ENCODE measurements at places on chromosomes 5 and 9. TPM values are rescaled to one million over a fixed set of nuclear protein-coding genes. Genes with fewer than 3 reads are reported as not detected.

DNA sequence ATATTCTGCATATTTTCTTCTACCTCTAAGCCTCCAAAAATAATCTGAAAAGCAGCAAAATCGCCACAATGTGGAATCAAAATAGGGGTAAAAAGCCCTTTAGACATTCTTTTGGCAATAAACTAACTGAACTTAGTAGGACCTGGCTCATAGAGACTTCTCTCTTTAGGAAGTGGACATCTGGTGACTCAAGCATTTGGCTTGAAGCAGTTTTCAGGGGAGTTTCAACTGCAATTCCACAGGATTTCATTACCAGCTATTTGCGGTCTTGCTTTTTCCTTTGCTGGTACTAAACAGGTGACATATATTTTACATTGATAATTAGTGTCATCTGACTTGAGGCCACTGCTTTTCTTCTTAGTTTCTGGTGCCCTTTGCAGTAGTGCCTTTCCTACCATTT is 173.2 kb upstream of the FBN2 start:
- peaks cover 2% of the 10 kb centered on the region for H3K27me3 ChIP-seq
- no peaks in the 10 kb centered on the region for H3K36me3 ChIP-seq
- no peak for DNase-seq
- no peak overlapping the region for H3K27ac ChIP-seq
- H3K4me3 ChIP-seq, result no peak overlapping the region

DNA sequence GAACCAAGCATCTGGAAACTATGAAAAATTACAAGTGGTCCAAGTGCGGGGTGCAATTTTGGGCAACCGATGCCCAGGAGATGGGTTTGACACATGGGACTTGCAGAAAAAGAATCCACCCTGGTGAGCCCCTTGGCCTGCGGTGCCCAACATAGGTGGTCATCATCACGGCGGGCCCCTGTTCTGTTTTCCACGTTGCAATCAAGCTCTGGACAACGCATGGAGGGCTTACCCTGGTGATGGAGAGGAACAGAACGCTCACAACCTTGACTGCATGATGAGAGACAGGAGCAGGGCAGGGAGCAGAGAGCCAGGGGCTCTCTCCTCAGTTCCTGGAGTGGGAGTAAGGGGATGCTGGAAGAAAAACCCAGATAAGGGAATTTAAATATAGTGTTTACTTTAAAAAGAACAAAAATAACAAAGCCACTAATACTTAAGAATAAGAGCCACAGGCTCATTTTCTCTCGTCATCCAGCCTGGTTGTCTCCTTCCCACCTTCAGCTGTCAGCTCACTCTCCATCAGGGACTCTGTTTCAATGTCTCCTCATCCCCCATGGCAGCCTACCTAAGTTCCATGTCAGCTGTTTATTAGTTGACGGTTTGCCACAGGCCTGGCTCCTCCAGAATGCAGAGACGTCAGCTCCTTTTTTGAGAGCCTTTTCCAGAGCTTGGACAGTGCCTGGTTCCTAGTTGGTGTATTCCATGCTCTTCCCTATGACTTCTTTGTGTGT is 172.1 kb downstream of the GADD45G start:
- peaks cover 3% of the 10 kb centered on the region for H3K27me3 ChIP-seq
- DNase-seq, result no peak
- H3K4me3 ChIP-seq, result no peak overlapping the region
- H3K36me3 ChIP-seq, result no peaks in the 10 kb centered on the region
- H3K4me1 ChIP-seq, result peaks cover 11% of the 10 kb centered on the region

GRCh38 chr9:5628183-5628529 is 751 bp upstream of the RIC1 start:
- H3K27me3 ChIP-seq, result peaks cover 2% of the 10 kb centered on the region
- peaks cover 5% of the 10 kb centered on the region for H3K4me1 ChIP-seq

DNA sequence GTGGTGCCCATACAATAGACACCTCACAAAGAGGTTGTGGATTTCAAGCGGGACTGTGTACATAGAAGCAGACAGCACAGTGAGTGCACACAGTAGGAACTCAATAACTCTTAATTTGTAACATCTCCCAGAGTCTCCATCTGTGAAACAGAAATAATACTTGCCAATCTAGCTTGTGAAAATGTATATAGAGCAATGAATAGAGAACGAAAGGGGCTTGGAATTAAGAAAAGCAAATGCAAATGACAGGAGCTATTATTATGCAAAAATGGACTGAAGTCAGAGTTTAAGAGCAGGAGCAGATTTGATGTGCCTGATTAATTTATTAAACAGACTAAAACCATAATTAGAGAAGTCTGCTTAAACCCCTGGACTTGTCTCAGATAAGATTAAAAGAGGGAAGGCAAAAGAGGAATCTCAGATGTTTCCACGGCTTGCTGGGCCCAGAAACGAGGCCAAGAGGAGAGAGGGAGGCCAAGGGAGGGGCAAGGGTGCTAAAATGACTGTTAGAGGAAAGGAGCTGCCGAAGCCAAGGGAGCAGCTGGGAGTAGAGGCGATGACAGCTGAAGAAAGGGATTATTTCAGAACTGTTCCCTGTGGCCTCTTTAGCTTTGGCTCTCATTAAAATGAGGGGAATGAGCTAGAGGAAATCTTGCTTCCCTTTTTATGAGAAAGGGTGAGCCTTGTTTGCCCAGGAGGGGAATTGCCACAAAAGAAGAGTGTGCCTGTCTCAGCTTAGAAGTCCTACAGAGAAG is 72.1 kb downstream of the FEM1C start:
- H3K27me3 ChIP-seq, result no peaks in the 10 kb centered on the region
- H3K4me3 ChIP-seq, result no peak overlapping the region
- no peak for DNase-seq
- H3K4me1 ChIP-seq, result peaks cover 7% of the 10 kb centered on the region

DNA sequence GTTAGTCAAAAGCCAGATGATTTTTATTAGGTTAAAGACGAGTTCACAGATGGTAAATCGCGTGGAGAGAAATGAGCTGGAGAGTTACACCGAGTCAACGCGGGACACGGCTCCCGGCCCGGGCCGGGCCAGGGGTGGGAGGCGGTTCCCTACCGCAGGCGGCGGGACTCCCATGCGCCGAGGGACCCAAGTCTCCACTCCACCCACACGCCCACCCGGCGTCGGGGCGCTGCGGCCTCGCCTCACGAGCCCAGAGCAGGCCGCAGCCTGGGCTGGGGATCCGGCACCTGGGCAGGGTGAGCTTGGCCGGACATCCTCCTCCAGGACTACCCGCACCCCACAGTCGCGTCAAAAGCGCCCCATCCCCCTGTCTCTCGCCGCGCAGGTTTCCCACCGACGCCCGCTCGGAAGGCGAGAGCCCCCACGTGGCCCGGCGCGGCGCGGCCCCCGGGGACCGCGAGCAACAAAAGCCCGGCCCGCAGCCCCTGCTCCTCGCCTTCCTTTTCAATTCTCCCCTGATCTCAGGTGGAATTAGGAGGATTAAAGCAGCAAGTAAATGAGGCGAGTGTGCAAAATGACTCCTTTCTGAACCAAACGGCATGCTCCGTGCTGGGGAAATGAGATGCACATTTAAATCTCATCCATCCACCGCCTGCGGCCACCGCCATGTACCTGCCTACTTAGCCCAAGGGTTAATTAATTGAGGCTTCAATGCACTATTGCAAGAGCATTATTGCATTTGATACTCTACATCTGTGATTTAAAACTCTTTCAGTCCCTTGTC is 196.5 kb upstream of the TBCA start:
- peak; percentile 33 for DNase-seq
- no peaks in the 10 kb centered on the region for H3K36me3 ChIP-seq
- peaks cover 12% of the 10 kb centered on the region for H3K27me3 ChIP-seq
- H3K4me3 ChIP-seq, result peak overlapping the region; percentile 89
- H3K27ac ChIP-seq, result peak overlapping the region; percentile 70

DNA sequence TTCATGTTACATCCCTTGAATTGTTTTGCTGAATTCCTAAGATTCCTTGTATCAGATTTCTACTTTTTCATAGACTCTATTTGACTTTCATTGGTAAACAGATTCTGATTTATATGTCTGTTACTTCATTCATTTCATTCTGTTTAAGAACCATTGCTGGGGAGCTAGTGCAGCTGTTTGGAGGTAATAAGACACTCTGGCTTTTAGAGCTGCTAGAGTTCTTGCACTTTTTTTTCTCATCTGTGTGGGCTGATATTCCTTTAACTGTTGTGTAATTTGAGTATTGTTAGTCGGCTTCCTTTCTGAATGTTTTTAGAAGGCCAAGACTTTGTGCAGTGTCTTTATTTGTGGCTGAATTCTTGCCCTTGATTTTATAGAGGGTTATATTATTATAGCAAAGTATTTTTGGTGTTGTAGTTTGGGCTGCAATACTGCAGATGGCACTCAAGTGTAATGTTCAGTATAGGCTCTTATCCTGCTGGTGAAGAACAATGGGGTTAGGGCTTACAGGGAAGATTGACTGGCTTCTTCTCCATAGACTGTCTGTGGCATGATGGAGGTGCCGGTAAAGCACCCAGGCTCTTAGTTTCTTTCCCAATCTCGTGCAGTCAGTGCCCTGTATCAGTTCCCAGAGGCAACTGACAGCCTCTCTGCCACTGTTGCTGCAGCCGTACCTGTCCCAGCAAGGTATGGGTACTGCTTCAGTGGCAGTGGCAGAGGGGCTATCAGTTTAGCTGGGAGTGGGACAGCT is 162.2 kb downstream of the OXCT1 start:
- H3K36me3 ChIP-seq, result no peaks in the 10 kb centered on the region
- H3K27me3 ChIP-seq, result no peaks in the 10 kb centered on the region

GRCh38 chr5:168123631-168124528 is 167.6 kb upstream of the WWC1 start:
- H3K4me3 ChIP-seq, result no peak overlapping the region
- no peaks in the 10 kb centered on the region for H3K36me3 ChIP-seq
- no peaks in the 10 kb centered on the region for H3K27me3 ChIP-seq
- no peak for DNase-seq

ANGPTL2 gene
- total RNA-seq, result 55.5 TPM

CCNI2 gene
- 0.17 TPM for total RNA-seq
